ENCODE measurements at places on chromosomes 2 and 18.

GRCh38 chr18:38575023-38575422, 1009.4 kb upstream of the CELF4 start:
- DNase-seq = no peak

- DNase-seq = no peak
Measured at GRCh38 chr18:34097312-34097711, 127.4 kb downstream of the NOL4 start.

DNA sequence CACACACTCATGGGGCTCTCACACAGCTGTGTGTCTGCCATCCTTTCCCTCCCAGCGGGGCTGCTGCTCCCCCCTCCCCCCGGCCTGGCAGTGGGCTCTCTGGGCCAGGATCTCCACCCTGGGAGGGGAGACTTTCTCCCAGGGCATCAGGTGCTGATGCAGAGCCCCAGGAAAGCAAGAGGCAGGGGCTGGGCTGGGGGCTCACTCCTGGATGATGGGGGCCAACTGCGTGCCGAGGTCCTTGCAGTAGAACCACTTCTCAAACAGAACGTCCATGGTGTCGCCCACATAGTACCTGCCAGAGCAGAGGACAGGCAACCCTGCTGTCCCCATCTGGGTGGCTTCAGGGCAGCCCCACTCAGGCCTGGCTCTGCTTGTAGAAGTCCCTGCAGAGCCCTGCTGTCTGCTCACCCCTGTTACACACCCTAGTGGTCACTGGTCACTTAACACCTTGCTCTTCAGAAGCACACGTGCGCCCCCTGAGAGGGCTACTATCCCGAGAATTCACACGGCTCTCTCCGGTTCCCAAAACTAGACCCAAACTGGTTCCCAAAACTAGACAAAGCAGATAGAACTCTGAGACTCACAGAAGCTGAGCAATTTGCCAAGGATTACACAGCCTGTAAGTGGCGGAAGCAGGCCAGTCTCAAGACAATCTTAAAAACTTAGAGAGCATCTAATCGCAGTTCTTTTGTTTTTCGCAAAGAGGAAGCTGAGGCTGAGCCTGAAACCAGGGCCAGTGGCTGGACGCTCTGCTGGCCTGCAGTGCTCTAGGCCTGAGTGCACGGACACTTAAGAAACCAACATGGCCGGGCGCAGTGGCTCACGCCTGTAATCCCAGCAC, 6.6 kb upstream of the OXER1 start:
- DNase-seq = peak; percentile 30

DNA sequence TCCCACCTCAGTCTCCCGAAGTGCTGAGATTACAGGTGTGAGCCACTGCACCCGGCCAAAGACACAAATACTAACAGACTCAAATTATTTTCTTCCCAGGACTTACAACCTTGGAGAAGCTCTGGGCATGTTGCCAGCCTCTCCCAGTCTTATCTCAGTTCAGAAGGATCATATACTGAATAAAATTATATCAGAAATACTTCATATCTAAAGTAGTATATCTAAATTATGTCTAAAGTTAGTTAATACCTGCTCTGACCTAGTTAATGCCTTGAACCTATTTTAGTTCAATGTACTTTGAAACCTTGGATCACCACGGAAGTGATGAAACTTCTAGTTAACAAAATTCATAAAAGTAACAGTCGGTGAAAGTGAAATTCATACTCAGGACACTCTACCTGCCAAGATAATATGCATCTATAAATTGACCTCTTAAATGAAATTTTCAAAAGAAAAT, 34.4 kb upstream of the CYBRD1 start:
- DNase-seq = no peak

- DNase-seq = no peak
Measured at GRCh38 chr2:239287461-239287860, 113.4 kb downstream of the HDAC4 start.

GRCh38 chr2:3661149-3661660, 3.2 kb downstream of the ALLC start:
- no peak for DNase-seq

DNA sequence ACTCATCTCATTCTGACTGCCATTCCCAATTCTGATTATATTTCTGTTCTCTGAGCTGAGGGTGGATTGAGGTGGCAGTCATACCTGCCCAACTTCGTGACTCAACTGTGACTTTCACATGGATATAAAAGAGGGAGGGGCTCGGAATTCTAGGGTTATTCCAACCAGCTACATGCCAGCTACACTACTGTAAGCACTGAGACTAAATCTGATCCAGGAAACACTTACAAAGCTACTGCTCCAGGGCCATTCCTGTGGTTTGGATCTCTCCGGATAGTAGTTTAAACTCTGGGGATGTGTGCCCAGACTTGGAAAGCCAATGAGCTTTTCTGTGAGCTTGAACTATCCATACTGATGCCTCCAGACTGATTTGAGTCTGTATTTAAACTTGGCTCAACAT, 7.9 kb downstream of the MAP2 start:
- peak; percentile 78 for DNase-seq

- peak; percentile 52 for DNase-seq
Measured at GRCh38 chr2:173630425-173631126, 275.9 kb downstream of the CDCA7 start.

- DNase-seq = no peak
Measured at GRCh38 chr18:3851159-3851558, 401.2 kb downstream of the TGIF1 start.

DNA sequence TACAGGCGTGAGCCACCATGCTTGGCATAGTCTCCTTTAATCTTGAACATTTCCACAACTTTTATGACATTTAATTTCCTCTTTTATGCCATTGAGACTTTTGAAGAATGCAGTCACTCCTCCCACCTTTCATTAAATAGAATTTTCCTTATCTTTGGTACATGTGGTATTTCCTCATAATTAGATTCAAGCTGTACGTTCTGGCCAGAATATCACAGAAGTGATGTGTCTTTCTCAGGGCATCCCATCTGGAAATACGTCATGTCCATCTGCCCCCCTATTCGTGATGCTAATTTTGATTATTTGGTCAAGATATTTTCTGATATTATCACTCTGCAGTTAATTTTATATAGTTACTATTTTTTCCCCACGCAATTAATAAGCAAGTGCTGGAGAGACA, 16.9 kb downstream of the CASP10 start:
- no peak for DNase-seq

DNA sequence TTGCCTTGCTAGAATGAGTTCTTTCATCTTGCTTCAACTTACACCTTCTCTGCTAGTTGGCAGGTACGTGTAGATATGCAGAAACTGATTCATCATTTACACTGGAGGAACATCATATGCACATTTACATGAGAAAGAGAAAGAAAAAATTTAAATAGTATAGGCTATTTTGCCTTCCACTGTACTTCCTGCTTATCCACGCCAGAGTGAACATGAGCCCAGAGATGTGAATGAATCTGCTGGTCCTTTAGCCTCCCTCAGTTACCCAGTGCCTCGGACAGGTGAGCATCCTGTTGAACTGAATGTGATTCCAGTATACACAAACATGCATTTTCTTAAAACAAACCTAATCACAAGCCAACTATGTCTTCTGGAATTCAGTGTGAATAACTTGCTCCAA, 83.6 kb downstream of the SESTD1 start:
- DNase-seq = no peak

DNA sequence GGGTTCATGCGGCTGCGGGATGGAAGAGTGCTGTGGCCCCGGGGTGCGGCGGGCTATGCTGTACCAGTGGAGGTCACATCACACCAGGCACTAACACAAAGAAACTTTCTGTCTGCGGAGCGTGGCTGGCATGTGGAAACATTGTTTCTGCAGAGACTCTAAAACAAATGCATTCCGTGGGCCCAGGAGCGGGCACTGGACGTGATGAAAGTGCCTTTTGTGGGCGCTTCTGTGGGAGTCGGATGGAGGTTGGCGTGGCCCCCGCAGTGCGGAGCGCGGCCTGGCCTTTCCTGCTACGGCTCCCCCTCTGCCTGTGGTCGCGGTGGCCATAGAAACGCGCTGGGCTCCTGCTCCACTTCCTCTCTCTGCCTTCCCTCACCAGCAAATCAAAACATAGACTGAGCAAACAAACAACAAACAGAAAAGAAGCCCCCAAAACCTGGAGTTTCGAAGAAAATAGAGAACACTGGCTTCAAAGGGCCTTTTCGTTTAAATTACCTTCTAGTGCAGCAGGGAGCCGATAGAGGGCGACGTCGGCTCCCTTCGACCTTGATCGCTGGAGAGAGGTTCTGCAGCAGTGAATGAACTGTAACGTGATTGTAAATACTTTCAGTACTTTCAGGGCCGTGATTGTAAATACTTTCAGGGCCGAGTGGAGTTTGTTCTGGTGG, 51.4 kb downstream of the KIF5C start:
- DNase-seq = peak; percentile 42

GRCh38 chr2:72678024-72678423, 147.8 kb downstream of the EXOC6B start:
- DNase-seq = no peak

DNA sequence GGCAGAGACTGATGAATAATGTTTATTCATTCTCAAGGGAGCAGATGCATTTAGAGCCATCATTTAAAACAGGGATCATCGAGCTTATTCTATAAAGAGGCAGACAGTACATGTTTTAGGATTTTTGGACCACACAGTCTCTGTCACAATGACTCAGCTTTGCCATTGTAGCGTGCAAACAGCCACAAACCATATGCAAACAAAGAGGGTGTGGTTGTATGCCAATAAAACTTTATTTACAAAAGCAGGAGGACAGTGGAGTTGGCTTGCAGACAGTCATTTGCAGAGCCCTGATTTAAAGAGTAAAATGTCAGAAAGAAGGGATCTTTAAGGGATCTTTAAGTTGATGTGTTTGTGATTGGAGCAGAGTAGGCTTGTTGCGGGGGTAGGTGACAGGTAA, 51.5 kb downstream of the SMIM21 start:
- DNase-seq = no peak

DNA sequence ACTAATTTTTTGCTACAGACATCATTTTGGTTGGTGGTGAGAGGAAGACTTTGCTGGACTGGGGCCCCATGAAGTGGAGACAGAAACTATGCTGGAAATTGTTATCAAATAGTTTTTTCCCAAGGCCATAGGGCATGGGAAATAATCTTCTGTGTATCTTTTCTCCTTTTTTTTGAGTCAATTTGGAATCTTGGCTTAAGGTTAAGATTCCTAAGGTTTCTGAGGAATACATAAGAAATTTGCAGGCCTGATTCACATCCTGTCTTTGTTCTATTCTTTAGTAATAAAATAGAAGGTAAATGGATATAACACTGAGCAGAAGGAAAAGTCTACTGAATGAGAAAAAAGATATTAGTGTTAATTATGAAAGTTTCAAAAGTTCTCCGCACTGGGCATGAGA, 16.6 kb downstream of the SMC6 start:
- DNase-seq = peak; percentile 33

GRCh38 chr2:1846046-1847015, 102.0 kb upstream of the PXDN start:
- DNase-seq = no peak
